ENCODE measurements at places on chromosomes 3 and 15.
A peak's percentile ranks its signal among the peaks of the same experiment; 100 is the strongest.

- no peak for DNase-seq
Measured at GRCh38 chr3:80238606-80239005, 470.8 kb upstream of the ROBO1 start.

DNA sequence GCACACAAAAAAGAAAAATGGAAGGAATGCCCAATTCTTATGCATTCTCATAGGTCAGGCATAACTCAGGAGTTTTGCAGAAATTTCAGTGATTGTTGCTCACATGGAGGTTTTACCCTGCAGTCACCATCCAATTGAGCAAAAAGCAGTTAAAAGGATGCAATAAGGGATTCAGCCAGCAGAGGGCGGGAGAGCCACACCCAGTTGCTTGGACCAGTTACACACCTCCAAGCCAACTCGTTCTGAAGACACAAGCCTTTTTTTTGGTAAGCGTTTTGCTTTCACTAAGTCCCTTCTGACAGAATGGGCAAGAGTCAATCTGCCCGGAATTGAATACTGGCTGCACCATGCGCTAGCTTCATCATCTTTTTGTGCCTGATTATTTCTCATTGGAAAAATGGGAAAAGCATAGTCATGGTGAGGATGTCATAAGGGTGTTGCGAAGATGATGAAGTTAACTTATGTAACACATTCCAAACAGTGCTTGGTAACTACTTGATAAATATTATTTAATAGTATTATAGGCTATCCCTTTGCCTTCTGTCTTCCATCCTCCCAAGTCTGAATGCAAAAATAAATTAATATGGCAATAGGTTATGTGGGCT lies 154.4 kb upstream of the SGO1 start:
- peak; percentile 57 for DNase-seq

GRCh38 chr15:59170295-59171066 lies 36.2 kb upstream of the LDHAL6B start:
- DNase-seq = peak; percentile 25

DNA sequence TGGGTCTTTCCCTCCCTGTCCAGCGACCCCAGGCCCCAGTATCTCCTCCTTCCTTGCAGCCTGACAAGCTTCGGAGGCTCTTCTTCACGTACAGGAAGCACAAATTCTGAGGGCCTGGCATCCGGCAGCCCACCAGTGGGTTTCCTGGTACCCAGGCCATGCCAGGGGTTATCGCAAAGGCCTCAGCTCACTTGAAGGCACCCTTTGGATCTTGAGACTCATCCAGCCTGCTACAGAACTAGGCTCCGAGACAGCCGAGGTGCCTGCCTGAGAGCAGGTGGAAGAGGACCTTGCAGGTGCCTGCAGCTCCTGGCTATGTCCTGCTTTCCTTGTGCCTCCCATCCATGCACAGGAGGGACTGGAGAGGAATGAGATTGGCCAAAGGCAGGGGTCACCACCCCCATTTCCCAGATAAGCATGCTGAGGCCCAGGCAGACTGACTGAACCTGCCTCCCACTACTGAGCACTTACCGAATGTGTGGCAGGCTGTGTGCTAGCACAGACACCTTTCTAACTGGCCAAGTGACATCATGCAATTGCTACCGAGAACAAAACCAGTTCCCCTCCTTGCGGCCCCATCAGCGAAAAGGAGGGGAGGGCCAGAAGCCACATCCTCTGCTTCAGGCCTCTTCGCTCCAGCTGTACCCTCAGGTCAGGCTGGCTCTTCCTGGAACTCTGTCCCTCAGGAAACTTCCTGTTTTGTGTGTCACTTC lies 11.2 kb downstream of the SH2D7 start:
- no peak for DNase-seq

DNA sequence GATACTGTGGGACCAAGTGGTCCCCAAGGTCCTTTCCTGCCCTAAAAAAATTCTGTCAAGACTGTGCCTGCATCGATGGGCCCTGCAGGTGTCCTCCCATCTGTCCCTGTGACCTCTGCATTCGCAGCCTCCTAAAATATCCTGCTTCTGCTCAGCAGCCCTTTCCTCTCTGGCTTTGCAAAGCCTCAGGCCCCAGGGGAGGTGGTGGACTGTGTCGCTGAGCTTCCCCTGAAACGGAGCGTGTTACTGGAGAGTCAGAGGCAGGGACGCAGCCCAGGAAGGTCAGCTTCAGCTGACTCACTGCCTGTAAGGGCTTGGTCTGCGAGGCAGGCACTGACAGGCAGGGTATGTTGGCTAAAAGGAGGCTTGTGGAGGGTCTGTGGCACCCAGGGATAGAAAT lies 110.0 kb downstream of the RAB11A start:
- DNase-seq = no peak

DNA sequence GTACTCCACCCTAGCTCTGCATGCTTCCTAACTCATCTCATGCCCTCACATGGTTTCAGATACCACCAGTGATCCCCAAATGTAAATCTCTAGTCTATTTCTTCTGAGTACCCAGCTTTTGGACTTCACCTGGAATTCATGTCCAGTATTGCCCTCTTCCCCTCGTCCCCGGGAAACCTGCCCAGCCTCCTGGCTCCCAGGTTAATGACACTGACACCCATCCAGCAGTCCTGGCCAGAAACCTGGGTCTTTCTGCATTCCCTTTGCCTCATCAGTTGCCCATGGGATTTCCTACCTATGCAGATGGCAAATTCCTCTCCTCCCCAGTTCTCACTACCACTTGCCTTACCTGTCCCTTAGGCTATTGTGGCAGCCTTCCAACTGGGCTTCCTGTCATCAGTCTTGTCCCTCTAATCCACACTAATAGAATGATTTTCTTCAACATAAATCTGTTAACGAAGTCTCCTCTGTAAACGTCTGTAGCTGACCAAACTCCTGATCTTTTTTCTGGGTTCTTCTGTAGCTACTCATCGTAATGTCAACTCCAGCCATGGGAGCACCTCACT lies 15.3 kb upstream of the MYLK start:
- no peak for DNase-seq

DNA sequence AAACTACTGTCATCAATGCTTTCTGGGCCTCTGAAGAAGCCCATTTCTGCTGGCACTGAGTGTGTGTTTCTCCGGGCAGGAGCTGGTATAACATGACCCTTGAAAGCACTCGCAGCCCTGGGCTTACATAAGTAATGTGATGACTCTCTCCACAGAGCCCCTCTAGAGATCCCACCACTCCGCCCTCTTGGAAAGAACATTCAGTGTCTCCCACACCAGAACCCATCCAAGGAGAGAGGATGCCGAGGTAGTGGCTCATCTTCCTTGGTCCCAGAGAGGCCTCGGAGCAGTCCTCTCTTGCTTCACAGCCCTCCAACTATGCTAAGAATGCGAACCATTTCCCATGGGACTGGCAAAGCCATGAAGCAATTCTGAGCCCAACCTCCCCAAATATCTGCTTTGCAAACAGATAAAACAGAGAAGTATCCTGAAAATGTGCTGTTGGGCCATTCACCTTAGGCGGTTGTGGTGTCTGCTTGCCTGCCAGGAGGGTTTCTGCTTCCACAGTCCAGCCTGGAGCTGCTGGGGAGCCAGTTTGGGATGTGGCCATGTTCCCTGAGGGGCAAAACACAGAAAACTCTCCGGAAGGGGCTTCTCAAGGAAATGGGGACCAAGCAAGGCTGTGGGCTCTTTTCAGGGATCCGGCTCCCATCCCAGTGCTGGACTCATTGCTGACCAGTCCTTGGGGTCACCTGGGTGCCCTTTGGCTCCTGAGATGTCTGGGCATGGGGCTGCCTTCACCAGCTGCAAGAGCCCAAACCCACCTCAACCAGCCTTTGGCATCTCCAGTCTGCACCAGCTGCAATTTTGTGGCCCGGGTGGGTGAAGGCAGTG lies 47.3 kb downstream of the AMOTL2 start:
- DNase-seq = peak; percentile 82

DNA sequence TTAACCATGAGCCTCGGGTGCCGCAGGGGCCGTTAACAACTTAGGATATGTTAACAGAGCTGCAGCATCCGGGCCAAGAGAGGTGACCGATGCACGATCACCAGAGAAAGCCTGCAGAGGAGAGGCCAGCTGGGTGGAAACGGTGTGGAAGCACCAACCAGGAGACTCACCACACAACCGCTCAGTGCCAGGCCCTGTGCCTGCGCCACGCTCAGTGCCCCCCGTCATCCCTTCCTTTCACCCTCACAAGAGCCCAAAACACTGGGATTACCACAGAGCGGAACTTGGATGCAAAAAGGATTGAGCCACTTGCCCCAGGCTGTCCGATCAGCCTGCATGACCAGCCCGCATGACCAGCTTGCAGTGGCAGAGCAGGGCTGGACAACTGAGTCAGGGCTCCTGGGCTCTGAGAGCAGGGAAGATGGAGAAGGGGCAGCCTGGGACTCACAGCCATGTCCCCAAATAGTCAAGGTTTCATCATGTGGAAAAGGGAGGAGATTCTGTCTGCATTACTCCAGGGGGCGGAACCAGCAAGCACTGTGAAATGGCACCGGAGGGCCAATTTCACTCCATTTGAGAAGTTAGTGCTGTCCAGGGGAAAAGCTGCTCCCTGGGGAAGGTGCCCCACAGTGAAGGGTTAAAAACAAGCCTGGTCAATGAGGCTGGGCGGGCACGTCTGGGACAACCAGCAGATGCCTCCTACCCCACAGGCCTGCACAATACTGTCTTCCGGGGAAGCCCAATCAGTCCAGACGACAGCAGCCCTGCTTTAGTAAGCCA lies 156.8 kb downstream of the ATP10A start:
- no peak for DNase-seq

DNA sequence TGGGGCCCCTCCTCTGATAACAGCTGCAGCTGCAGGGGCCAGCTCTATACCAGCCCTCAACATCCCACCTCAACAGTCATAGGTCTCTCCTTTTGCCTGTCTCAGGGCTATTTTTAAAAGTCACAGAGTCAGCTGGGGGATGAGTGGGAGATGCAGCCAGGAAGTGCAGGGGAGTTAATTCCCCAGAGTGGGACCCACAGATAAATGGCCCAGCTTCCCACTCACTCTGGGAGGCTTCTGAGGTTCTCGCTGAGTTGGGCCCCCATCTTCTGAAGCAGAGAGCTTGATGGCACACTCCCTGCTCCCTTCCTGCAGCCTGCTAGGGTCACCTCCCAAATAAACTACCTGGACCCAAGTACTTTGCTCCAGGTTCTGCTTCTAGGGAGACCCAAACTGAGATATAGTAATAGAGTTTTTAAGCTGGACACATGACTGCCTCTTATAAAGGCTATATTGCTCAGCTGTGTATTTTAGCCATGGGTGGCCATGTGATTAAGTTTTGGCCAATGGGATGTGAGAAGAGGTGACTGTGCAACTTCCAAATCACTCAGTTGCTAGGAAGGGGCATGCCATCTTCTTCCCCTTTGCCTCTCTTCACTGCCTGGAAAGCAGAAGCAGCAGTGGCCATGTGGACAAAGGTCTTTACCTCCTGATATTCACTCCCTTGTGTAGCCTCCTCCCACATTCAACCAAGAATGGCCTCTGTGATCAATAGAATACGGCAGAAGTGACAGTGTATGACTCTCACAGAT lies 15.5 kb upstream of the VIPR1 start:
- DNase-seq = peak; percentile 1

DNA sequence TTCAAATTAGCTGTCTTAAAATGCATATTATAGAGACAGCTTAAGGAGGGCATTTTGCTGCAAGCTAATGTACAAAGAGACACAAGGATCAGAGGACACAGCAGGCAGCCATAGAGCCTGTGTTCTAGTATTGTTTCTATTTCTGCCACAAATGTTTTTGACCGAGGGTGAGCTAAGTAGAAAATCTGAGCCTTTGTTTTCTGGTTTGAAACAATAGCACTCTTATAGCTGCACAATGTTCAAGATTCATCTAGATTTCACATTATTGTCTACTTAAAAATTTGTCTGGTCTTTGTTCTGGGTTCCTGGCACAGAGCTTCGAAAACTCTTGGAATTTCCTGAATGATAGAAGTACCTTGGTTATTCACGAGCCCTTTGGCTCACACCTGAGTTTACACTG lies 40.0 kb upstream of the TUSC7 start:
- DNase-seq = no peak

DNA sequence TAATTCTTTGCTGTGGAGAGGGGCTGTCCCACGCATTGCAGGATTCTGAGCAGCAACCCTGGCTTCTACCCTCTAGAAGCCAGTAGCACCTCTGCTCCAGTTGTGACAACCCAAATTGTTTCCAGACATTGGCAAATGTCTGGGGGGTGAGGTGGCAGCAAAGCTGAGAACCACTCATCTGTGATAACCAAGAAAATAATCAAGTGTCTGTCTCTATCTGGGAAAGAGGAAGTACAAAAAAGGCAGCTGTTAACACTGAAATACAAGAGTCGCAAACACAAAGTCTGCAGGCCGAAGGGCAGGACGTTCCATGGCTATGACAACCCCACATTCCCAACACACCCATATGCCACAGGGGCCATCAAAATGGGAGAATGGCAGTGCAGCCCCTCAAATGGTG lies 42.2 kb upstream of the GNB5 start:
- no peak for DNase-seq

DNA sequence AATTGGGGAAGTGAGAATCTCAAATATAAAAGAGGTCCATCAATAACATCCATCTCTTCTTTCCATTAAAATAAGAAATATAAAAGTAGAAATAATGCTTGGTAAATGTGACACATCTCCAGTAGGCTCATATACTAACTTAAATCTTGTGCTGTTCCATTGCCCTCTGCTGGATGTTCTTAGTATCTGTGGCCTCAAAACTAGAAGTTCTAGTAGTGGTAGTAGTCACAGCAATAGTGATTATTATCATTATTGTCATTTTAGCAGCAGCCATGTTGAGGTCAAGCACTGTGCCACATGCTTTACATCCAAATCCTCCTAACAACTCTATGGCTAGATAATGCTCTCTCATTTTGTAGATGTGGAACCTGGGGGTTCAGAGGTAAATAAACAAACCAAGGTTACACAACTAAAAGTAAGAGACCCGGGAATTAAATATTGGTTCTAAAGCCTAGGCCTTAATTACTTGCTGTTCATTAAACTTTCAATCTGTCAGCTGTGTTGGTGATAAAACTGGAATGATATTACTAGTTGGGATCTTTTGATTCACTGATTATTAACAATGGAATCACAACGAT lies 20.2 kb upstream of the BTLA start:
- DNase-seq = peak; percentile 47

DNA sequence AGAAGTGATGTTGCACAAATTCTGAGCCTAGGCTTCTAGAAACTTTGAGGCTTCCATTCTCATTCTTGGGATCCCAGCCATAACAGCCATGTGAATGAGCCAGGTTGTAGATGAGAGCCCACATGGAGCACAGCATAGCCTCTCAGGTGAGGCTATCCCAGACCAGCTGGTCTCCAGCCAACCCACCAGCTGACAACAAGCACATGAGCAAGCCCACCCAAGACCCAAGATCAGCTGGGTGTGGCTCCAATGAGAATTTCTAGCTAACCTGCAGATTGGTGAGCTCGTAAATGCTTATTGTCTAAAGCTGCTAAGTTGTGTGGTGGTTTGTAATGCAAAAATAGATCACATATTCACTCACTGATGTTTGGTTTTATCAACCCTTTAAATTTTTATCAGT lies 14.4 kb downstream of the KY start:
- DNase-seq = no peak

GRCh38 chr15:39320886-39321285 lies 260.0 kb upstream of the THBS1 start:
- DNase-seq = no peak

DNA sequence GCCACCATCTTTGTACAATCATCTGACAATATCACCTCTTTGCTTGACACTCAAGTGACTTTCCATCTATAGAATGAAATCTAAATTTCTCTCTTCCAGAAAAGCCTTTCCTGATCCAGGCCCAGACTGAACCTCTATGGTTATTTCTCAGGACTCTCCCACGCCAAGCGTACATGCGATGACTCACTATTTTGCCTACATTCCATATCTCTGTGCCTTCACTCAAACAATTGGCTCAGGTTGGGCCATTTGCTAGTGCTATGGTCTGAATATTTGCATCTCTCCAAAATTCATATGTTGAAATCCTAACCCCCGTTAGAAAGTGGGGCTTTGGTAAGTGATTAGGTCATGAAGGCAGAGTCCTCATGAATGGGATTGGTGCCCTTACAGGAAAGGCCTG lies 43.9 kb downstream of the ST3GAL6 start:
- DNase-seq = no peak
